ENCODE measurements at places on chromosomes 4 and X. TPM values are rescaled to one million over a fixed set of nuclear protein-coding genes. Genes with fewer than 3 reads are reported as not detected.

ANKRD50 gene
- total RNA-seq = 2.9 TPM

AVPR2 gene
- total RNA-seq = not detected

PCDH10 gene
- total RNA-seq = 0.08 TPM

PPP4R3C gene
- not detected for total RNA-seq

MAGEH1 gene
- 5.9 TPM for total RNA-seq
